ENCODE measurements at places on chromosomes 7 and 10.

DNA sequence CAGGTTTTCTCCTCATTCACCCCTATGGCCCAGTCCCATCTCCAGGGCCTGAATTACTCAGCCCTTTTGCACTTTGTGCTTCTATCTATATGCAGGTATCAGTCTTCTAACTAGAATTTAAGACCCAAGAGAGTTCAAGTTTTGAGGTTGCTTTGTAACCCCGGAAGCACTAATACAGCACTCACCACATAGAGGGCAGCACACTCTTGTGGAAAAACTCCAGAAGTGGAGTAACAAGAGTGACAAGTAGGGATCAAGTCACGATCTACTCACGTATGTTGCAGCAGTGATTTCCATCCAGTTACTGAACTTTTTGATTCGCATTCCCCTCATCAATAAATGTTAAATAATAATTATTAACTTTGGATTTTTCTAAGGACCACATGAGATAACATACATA lies 151.0 kb downstream of the CHCHD3 start:
- no peak overlapping the region for H3K27ac ChIP-seq
- DNase-seq: no peak
- no peak overlapping the region for H3K4me3 ChIP-seq
- H3K27me3 ChIP-seq: no peaks in the 10 kb centered on the region

GRCh38 chr10:130022511-130023299 lies 58.6 kb upstream of the EBF3 start:
- no peak overlapping the region for H3K27ac ChIP-seq
- DNase-seq: no peak
- no peak overlapping the region for H3K4me3 ChIP-seq
- H3K27me3 ChIP-seq: no peaks in the 10 kb centered on the region
- H3K36me3 ChIP-seq: peaks cover 1% of the 10 kb centered on the region

DNA sequence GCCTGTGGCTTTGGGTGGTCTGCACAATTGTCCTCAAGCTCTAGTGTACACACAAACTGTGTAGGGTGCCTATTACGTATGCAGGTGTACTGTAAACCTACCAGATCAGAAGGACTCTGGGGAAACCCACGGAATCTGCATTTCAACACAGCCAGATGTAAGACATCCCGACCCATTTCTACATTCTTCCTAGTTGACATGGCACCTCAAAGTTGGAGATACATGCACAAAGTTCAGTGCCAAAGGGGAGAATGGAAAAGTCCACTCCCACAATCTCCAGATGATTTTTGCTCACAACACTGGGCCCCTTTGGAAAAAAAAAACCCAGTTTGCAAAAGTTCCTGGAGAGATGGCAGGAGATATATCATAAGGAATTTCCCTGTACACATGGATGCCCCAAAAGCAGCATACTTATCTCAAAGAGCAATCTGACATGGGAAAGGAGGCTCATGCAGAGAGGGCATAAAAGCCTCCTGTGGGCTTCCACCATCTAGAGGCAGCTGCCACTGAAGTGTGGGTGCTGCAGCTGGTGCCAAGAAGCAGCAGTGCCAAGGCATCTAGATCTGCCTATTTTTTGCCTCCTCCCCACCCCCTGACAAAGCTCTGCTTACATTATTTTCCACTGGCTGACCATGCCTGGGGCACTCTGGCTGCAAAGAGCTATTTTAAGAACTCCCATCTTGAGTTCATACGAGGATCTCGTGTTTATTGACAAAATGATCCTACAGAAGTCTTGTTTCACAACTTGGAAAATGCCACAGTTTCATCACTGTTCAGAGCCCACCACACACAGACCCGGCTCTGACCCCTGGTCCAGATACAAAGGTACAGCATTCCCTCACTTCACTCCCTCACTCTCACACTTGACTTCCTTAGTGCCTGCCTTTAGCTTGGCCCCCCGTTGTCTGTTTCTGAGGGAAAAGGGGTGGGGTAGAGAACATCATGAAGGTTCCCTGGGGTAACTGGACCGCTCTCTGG lies 12.9 kb downstream of the TECTB start:
- H3K27me3 ChIP-seq: peaks cover 33% of the 10 kb centered on the region
- H3K36me3 ChIP-seq: no peaks in the 10 kb centered on the region
- no peak overlapping the region for H3K4me3 ChIP-seq

GRCh38 chr10:132922872-132923271 lies 19.5 kb downstream of the CFAP46 start:
- H3K4me1 ChIP-seq: no peaks in the 10 kb centered on the region
- H3K4me3 ChIP-seq: no peak overlapping the region
- no peaks in the 10 kb centered on the region for H3K36me3 ChIP-seq
- no peaks in the 10 kb centered on the region for H3K27me3 ChIP-seq
- DNase-seq: no peak
- H3K27ac ChIP-seq: no peak overlapping the region

- H3K27ac ChIP-seq: no peak overlapping the region
- H3K4me1 ChIP-seq: no peaks in the 10 kb centered on the region
- H3K36me3 ChIP-seq: no peaks in the 10 kb centered on the region
These were observed 55.8 kb downstream of the TACC2 start for GRCh38 chr10:122044713-122045112.

DNA sequence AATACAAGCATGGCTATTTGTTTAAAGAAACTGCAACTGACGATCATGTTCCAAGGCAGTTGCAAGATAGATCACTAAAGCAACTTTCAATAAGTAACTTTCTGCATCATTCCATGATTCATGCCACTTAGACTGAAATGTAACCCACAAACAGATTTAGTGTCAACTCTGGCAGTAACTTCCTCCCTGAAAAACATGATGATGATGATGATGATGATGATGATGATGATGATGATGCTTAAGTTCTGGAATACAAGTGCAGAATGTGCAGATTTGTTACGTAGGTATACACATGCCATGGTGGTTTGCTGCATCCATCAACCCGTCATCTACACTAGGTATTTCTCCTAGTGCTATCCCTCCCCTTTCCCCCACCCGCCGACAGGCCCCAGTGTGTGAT lies 754.7 kb downstream of the INHBA start:
- H3K27me3 ChIP-seq: no peaks in the 10 kb centered on the region
- no peaks in the 10 kb centered on the region for H3K4me1 ChIP-seq
- H3K36me3 ChIP-seq: no peaks in the 10 kb centered on the region
- H3K4me3 ChIP-seq: no peak overlapping the region
- H3K27ac ChIP-seq: no peak overlapping the region
- DNase-seq: no peak

DNA sequence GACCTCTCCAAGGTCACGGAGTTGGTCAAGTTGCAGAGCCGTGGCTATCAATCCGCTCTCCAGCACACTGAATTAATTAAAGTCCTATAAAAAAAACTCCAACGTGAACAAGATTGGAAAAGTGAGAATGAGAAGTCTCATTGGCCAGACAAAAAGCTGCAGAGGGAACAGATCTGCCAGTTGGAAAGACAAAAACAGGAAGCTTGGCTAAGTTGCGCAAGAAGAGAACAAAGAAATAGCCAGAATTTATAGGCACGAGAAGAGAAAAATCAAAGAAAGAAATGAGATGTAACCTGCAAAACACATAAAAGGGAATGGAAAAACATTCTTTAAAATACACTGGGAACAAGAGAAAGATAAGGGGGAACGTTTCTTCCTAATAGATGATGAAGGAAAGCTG lies 45.7 kb upstream of the CRTAC1 start:
- H3K36me3 ChIP-seq: no peaks in the 10 kb centered on the region
- no peak overlapping the region for H3K27ac ChIP-seq
- H3K27me3 ChIP-seq: peaks cover 64% of the 10 kb centered on the region
- H3K4me1 ChIP-seq: no peaks in the 10 kb centered on the region
- no peak for DNase-seq
- no peak overlapping the region for H3K4me3 ChIP-seq

- no peak within 1 kb of the TSS for H3K4me3 ChIP-seq
- H3K36me3 ChIP-seq: peaks cover 2% of the 10 kb centered on the region
- no peak for DNase-seq
- peaks cover 5% of the 10 kb centered on the region for H3K4me1 ChIP-seq
These were observed at the start of gene OIT3 for GRCh38 chr10:72893136-72893798. TSS of gene OIT3 (plus strand) at chr10:72893739. CDS start at chr10:72893799, 60 bp downstream.

DNA sequence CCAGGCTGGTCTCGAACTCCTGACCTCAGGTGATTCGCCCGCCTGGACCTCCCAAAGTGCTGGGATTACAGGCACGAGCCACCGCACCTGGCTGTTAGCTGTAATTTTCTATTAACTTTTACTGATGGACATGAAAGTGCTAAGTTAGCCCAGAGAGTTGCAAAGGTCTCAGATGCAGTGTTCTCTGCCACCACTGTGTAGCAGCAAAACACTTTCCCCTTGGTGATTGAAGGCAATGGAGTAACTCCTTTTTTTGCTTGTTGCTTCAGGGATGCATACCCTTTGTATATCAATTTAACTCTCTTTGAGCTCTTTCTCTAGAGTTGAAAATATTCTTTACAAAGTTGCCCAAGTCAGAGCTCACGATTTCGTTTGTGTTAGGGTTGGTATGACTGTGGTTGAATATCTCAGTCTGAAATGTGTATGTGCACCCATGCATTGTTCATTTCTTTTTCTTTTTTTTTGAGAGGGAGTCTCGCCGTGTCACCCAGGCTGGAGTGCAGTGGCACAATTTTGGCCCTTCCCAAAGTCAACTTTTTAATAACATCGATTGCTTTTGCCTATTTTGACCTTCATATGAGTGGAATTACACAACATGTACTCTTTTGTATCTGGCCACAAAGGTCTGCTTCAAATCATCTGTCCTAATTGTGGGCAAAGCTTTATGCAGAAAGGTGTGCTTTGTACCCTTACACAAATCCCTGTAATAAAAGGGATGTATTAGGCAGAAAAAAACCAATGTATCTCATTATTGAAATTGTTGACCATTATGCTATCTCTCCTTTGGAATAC lies 52.6 kb downstream of the GTF2I start:
- H3K4me3 ChIP-seq: no peak overlapping the region
- no peaks in the 10 kb centered on the region for H3K27me3 ChIP-seq
- H3K4me1 ChIP-seq: no peaks in the 10 kb centered on the region
- H3K36me3 ChIP-seq: peaks cover 55% of the 10 kb centered on the region

GRCh38 chr10:36676756-36677430 lies 448.5 kb upstream of the ANKRD30A start:
- H3K27me3 ChIP-seq: no peaks in the 10 kb centered on the region
- H3K36me3 ChIP-seq: peaks cover 2% of the 10 kb centered on the region
- no peaks in the 10 kb centered on the region for H3K4me1 ChIP-seq
- DNase-seq: no peak
- H3K4me3 ChIP-seq: no peak overlapping the region

DNA sequence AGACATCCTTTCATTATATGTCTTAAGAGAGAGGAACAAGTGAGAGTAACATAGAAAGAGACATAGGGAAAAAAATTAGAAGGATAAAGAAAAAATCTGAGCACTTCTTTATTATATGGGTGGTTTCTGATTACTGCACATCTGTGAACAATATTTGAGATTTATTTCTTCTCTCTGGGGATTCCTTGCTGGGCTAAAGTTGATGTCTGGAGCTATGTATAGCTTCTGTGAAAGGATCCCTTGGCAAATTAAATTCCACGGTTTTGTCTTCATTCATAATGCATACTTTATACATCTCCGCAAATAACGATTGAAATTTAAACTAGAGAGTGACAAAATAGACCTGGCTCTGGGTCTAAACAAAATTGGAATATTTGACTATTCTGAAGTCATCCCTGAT lies 232.2 kb upstream of the CTBP2 start:
- no peaks in the 10 kb centered on the region for H3K36me3 ChIP-seq
- no peaks in the 10 kb centered on the region for H3K4me1 ChIP-seq
- no peak overlapping the region for H3K27ac ChIP-seq
- H3K4me3 ChIP-seq: no peak overlapping the region

Data from central memory CD8-positive, alpha-beta T cell (primary cell).